ENCODE measurements at places on chromosomes 6 and 20. TPM values are rescaled to one million over a fixed set of nuclear protein-coding genes. Genes with fewer than 3 reads are reported as not detected.

DNA sequence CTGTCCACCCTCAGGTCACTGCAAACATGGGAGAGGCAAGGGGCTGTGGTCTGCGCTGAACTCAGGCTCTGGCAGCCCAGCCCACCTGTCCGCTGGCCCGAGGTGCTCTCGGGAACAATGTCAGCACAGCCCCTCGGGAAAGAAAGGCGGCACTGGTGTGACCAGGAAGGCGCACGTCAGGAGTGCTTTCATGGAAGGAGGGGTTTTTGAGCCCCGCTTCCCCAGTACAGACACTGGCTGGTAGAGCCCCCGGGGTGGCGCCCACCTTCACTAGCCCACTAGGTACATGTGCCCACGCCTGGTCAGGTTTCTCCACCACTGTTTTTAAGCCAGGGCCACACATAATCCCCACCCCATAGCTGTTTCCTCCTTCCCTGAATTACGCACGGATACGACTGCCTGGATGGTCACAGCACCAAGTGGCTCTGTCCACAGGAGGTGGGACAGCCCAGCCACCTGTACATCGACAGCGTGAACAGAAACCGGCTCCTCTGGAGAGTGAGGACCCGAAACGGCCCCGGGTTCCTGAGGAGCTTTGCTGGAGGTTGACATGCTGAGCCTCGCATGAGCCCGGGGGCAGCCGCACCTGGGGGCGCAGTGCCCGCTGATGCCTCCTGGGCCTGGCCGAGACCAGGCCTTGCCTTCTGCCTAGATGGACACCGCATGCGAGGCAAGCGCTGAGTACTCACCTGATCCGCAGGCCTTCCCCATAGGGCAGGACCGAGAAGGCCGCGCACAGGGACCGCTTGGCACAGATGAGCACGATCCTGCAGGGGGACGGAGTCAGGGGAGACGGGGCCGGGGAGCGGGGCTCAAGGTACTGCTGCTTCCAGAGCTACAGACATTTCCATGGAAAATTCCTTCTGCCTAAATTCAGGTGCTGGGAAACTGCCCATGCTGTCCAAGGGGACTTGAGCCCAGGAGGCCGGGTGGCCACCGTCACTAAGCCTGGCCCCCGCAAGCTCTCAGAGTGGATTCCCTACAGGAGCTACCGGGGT lies 7.6 kb downstream of the RPS21 start:
- H3K4me3 ChIP-seq: no peak overlapping the region
- peaks cover 44% of the 10 kb centered on the region for H3K36me3 ChIP-seq
- H3K27ac ChIP-seq: no peak overlapping the region
- H3K27me3 ChIP-seq: no peaks in the 10 kb centered on the region
- no peak for DNase-seq

DNA sequence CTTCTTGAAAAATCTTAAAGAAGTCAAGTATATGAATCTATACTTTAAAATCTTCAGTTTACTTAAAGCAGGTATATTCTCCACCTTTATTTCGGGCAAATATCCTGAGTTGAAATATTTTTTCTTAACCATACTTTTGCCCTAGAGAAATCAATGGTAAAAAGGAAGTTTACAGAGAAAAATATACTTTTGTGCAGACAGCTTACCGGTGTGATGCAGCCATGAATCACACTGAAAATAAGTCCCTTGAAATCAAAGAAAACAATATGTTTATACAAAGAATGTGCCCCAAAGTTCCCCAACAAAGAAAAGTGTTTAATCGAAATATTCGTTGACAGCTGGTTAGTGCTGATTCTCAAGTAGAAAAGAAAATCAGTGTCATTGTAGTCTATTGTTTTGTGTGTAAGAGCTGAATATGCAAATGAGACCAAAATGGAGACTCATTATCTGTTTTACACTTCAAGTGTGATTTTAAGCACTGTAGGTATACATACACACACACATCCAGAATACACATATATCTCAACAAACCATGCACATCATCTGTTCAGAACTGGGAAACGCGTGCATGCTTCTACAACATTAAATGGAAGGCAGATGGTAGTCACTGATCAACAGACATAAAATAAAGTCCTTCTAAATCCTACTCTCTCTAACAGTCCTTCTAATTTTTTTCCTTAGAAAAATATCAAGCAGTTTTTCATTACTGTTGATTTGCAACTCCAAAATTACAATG lies 73.3 kb downstream of the BTBD9 start:
- no peaks in the 10 kb centered on the region for H3K36me3 ChIP-seq
- no peak for DNase-seq
- no peaks in the 10 kb centered on the region for H3K27me3 ChIP-seq
- H3K27ac ChIP-seq: no peak overlapping the region
- no peaks in the 10 kb centered on the region for H3K4me1 ChIP-seq
- H3K4me3 ChIP-seq: no peak overlapping the region

- no peaks in the 10 kb centered on the region for H3K4me1 ChIP-seq
- H3K36me3 ChIP-seq: no peaks in the 10 kb centered on the region
- no peak for DNase-seq
- no peaks in the 10 kb centered on the region for H3K27me3 ChIP-seq
Observed at GRCh38 chr6:81621816-81622395, 130.6 kb downstream of the TENT5A start.

DNA sequence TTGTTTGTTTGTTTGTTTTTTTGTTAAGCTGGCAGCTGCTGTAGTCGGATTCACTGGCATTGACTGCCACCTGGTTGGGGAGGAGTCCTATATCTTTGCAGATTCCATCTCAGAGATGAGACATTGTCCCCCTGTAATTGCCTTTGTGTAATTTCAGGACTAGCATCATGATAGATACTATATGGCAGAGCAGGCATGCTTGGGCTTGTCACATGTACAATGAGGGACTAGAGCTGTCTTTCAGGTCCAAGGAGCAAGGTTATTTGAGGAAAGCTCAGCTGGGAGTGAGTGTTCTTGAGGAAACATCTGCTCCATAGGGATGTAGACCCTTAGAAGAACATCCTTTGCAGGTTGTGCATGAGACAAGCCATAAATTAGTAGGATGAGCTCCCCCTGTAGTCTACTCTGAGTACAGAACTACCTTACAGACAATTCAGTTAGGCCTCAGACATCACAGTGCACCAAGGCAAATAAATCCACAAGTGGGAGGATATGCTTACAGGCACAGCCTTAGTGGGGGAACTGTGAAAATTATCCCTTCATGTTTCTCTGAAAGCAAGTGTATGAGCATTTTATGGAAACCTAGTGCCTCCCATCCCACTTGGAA lies 62.1 kb downstream of the BMP2 start:
- no peaks in the 10 kb centered on the region for H3K36me3 ChIP-seq
- H3K27me3 ChIP-seq: no peaks in the 10 kb centered on the region
- H3K4me1 ChIP-seq: no peaks in the 10 kb centered on the region
- DNase-seq: no peak
- no peak overlapping the region for H3K27ac ChIP-seq

DNA sequence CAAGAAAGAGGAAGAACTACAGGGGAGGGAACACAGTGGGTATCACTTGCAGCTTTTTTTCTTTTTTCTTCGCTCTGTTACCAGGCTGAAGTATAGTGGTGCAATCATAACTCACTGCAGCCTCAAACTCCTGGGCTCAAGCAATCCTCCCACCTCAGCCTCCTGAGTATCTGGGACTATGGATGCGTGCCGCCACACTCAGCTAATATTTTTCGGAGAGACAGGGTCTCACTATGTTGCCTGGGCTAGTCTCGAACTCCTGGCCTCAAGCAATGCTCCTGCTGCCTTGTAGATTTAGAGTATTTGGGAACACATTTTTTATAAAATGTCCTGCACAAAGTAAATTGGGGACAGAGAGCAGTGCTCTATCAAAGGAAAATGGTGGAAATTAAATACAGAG lies 28.3 kb downstream of the PARD6B start:
- H3K27me3 ChIP-seq: no peaks in the 10 kb centered on the region
- H3K36me3 ChIP-seq: no peaks in the 10 kb centered on the region
- H3K4me1 ChIP-seq: no peaks in the 10 kb centered on the region
- no peak for DNase-seq

- H3K27me3 ChIP-seq: no peaks in the 10 kb centered on the region
- peaks cover 32% of the 10 kb centered on the region for H3K4me1 ChIP-seq
- H3K27ac ChIP-seq: no peak overlapping the region
- no peak overlapping the region for H3K4me3 ChIP-seq
- H3K36me3 ChIP-seq: no peaks in the 10 kb centered on the region
Observed at GRCh38 chr6:158571826-158572652, 12.1 kb downstream of the TMEM181 start.

DNA sequence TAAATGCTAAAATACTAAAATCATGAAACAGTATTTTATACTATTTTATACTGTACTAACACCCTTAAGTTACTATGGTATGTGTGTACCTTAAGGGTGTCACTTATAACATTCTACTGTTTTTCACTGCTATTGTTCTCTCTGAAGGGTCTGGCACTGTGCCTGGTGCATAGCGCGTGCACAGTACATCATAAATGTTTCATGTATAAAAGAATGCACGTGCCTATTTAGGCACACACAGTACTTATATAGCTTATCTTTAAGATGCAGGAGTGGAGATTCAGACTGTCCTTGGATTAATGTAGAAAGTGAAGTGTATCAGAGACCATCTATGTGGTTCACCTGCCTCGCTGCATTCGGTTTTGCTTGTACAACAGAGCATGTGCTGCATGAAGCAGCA lies 64.0 kb upstream of the SGK1 start:
- no peak for DNase-seq
- no peaks in the 10 kb centered on the region for H3K27me3 ChIP-seq
- no peaks in the 10 kb centered on the region for H3K36me3 ChIP-seq
- no peak overlapping the region for H3K4me3 ChIP-seq
- no peaks in the 10 kb centered on the region for H3K4me1 ChIP-seq

- H3K4me1 ChIP-seq: peaks cover 11% of the 10 kb centered on the region
- no peaks in the 10 kb centered on the region for H3K27me3 ChIP-seq
- H3K27ac ChIP-seq: no peak overlapping the region
Observed at GRCh38 chr6:39059496-39060310, 11.1 kb downstream of the GLP1R start.

DNA sequence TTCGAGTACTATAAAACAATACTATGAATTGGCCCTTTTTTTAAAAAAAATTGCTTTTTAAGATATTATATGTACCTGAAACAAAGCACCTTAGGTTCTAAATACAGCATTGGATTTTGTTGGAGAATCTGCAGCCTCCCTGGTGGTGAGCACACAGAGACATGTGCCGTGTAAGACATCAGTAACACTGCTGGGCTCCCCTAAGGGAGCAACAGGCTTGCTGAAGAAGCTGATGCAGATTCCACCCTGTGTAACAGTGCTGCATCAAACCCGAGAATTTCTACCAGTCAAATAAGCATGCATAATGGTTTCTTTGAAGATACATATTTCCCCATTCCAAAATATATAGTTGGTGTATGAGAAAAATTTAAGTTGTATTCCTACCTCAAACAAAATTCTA lies 17.4 kb downstream of the KIAA1586 start:
- no peaks in the 10 kb centered on the region for H3K36me3 ChIP-seq
- no peak for DNase-seq
- no peak overlapping the region for H3K27ac ChIP-seq
- no peak overlapping the region for H3K4me3 ChIP-seq
- H3K4me1 ChIP-seq: no peaks in the 10 kb centered on the region
- no peaks in the 10 kb centered on the region for H3K27me3 ChIP-seq

SLC18B1 gene
- total RNA-seq: 1.7 TPM

CD83 gene
- total RNA-seq: 7.5 TPM

GPX5 gene
- total RNA-seq: not detected

CST11 gene
- total RNA-seq: not detected

CENPB gene
- 60.1 TPM for total RNA-seq

Measured in heart right ventricle (tissue), 16 donors.